Globus pallidus (tissue), 1 donor: ENCODE measurements at places on chromosomes 4 and X.

DNA sequence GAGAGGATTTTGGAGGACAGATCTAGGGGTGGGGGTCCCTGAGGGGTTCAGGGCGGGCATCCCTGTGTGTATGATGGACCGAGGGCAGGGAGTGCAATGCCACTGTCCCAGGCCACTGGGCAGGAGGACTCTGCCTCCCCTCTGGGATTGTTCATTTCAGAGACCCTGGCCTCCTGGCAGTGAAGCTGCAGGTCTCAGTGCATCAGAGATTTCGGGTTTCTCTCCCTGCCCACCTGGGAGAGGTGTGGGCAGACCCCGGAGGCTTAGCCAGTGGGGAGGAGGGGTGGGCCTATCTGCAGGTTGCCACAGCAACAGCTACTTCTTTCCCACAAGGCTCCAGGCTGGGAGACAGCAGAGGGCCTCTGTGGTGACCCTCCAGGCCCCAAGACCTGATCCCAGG, 80.1 kb upstream of the LRPAP1 start:
- DNase-seq: no peak

DNA sequence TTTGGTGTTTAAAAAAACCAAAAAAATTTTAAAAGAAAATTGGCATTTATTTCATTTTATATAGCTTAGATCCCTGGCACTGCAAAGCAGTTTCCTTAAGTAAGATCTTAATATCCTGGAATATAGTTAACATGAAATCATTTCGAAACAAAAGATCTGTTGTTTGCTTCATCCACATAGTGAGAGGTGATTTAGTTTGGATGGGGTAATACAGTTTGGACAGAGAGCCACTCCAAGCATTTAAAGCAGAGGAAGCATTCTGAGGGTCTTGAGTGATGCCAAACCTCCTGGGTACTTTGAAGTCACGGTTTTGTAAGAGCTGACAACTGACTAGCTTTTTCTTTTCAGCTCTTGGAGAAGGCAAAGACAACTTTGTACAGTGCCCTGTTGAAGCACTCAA, 28.7 kb downstream of the NOCT start:
- no peak for DNase-seq

GRCh38 chr4:168383510-168383909, 65.0 kb upstream of the DDX60 start:
- DNase-seq: no peak

DNA sequence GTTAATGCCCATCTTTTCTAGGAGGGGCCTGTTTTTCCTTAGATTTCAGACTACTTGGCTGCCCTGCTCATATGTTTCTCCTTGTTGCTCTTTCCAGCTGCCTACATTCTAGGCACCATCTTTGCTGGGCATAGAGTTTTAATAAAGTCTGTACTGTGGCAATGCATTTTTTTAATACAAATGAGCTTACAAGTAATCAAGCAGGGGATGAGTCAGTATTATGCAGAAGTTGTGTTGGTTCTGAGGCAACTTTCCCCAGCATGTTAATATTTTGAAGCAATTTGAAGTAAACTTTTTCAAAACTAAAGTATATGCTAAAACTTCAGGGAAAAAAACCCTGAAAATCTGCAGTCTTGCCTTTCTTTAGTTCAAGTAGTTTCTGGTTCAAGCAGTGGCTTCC, 372.0 kb upstream of the GATB start:
- DNase-seq: no peak

- DNase-seq: no peak
These were observed 98.4 kb upstream of the TENM3 start for GRCh38 chr4:182144626-182145333.

- DNase-seq: peak; percentile 13
These were observed 1.1 kb downstream of the XIAP start for GRCh38 chrX:123860983-123861382.

- peak; percentile 44 for DNase-seq
These were observed 27.2 kb downstream of the TACC3 start for GRCh38 chr4:1748465-1748995.

GRCh38 chrX:135984791-135985156, 461 bp upstream of the SLC9A6 start:
- no peak for DNase-seq

GRCh38 chr4:7907142-7907541, 32.5 kb downstream of the AFAP1 start:
- no peak for DNase-seq

DNA sequence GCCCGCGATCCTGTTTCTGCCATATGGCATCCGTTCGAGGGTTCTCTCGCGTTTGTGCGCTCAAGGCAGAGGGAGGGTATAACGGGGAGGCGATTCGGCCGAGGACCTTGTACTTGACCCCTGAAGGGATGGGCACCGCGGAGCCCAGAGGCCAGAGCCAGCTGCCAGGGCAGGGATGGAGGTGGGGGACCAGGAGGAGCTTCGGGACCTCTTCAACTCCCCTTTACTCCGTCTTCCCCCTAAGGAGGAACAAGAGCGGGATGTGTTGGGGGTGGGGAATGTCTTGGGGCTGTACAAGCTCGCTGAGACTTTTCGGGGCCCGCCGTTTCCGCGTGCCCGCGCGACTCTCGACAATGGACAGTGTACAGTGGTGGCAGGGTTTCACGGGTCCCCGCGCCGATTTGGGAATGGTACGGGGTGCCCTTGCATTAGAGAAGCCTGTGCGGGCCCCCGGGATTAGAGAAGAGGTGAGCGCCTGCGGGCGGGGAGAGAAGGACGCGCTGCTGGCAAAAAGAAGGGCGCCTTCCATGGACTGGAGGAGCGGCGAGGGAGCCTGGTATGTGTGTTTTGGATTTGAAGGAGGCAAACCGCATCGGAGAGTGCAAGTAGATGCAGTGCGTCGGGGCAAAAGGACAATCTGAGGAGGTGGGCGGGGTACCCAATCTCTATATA, 760 bp downstream of the UGT8 start:
- DNase-seq: peak; percentile 48

DNA sequence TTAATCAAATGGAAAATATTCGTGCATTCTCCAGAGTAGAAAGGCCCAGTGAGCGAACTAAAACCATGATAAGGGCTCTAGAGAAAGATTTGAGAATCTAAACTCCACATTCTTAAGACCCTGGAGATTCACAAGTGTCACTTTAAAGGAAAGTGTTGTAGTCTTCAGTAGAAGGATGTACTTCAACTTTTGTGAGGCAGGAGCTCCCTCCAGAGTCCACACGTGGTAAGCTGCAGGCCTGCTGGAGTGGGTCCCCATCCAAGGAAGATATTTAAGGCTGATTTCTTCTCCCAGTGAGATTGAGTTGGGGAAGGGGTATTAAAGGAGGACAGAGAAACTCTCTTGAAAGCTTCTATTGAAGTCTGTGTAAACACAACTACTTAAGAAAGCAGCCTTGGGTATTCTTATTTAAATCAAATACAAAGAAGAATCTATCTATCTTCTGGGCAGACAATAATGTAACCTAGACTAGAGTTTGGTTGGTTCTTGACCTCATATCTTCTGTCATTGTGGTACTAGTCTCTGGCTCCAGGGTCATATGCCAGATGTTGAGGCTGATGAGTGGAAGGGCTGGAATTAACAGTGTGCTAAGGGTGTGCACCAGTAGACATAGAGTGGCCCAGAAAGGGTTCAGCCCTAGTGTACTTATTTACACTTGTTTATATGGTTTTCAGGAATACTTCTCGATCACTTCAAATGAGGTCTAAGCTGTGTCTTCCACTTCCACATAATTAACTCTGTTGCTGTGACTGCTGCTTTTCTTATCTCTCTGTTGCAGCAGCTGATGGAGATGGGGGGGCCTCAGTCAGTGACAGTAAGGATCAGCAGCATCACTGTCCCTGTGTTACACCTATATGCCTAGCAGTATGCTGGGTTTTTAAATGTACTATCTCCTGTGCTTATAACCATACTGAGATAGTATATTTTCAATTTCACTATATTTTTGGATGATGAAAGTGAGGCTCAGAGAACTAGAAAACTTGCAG, 76.1 kb downstream of the HMGB2 start:
- peak; percentile 76 for DNase-seq

GRCh38 chr4:102751941-102752340, 8.8 kb downstream of the MANBA start:
- no peak for DNase-seq

- no peak for DNase-seq
These were observed 68.7 kb upstream of the PGM2 start for GRCh38 chr4:37757761-37758160.

DNA sequence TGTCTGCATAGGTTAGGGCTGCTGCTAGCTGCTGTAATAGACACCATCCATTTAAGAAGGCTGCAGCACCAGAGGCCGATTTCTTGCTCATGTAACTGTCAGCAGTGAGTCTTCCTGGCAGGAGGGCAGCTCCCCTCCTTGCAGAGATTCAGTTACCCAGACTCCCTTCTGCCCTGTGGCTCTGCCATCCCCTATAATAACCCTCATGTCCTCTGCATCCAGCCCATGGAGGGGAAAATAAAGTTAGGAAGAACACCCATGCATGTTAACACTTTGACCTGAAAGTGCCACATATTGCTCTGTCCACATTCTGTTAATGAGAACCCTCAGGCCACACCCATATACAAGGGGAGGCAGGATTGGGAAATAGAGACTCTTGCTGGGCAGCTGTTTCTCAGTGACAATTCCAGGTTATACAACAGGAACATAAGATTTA, 5.4 kb downstream of the STBD1 start:
- no peak for DNase-seq

- DNase-seq: no peak
These were observed 14.1 kb downstream of the CXCL1 start for GRCh38 chr4:73883306-73883705.

- no peak for DNase-seq
These were observed 19.4 kb downstream of the NIPAL1 start for GRCh38 chr4:48035952-48036351.

DNA sequence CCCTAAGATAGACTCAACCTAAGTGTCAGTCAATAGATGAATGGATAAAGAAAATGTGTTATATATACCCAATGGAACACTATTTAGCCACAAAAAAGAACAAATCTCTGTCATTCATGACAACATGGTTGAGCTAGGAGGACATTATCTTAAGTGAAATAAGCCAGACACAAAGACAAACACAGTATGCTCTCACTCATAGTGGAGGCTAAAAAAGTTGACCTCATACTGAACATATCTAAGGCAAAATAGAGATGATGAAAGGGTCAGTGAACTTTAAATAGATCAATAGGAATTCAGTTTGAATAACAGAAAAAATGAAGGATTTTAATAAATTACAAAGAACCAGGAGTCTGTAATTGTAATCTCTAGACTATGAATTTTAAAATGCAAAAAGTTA, 106.5 kb downstream of the SOWAHB start:
- no peak for DNase-seq

GRCh38 chr4:150318971-150319370, 240.7 kb downstream of the DCLK2 start:
- no peak for DNase-seq
